GF-D8 (cell line): ENCODE measurements at places on chromosomes 1 and 21.

GRCh38 chr1:47924270-47925048, 72.7 kb downstream of the TRABD2B start:
- no peak for DNase-seq

GRCh38 chr1:45275054-45275453, 51.6 kb upstream of the HPDL start:
- DNase-seq: no peak

DNA sequence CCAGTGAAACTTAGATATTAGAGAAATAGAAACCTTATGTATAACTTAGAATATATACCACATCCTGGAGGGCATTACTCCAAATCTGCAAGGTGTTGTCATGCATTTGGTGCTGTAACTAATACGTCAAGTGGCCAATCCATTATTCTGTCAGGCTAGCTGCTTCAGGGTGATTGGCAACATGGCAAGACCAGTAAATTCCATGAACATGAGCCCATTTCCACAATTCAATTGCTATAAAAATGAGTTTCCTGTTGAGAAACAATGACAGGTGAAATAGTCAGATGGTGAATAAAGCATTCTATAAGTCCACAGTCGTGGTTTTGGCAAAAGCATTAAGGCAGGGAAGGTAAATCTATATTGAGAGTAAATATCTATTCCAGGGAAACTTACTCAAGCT, 566.0 kb downstream of the ADGRL2 start:
- no peak for DNase-seq

- DNase-seq: no peak
These were observed 201.7 kb downstream of the FGGY start for GRCh38 chr1:59498640-59499039.

DNA sequence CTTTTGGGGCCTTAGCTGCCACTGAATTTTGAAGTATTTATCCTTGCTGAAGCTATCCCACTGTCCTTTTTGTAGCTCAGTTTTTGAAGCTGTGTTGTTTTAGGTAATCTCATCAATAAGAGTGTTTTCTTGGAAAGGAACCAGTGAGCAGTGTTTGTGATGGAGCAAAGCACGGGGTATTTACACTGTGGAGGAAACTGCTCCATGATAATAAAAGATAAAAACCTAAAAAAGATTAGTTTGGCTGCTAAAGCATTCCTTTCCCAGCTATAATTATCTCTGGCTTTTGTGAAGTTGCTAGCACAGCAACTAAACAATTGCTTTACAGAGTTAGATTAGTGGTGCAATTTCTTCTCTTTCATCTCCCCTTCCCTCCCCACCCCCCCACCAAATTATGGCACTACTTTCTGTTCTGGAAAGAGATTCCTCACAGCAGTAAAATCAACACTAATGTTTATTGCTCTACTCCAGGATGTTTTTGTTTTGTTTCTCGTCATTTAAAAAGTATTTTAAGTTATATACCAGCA, 21.5 kb downstream of the SRRM1 start:
- no peak for DNase-seq

DNA sequence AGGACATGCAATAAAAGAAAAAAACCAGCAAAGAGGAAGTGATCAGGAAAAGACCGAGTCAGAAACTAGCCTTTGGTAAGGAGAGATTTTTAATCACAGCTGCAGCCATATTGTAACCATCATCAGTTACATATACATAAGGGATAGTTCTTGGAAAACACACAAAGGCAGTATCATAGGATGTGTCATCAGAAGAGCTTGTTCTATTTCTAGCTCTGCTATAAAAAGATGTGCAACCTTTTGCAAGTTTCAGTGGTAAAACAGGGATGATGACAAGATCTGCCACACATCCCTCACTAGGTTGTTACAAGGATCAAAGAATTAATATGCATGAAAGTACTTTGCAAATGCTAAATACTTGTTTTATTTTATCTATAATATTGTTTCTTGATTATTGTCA, 342.0 kb downstream of the VAV3 start:
- no peak for DNase-seq

DNA sequence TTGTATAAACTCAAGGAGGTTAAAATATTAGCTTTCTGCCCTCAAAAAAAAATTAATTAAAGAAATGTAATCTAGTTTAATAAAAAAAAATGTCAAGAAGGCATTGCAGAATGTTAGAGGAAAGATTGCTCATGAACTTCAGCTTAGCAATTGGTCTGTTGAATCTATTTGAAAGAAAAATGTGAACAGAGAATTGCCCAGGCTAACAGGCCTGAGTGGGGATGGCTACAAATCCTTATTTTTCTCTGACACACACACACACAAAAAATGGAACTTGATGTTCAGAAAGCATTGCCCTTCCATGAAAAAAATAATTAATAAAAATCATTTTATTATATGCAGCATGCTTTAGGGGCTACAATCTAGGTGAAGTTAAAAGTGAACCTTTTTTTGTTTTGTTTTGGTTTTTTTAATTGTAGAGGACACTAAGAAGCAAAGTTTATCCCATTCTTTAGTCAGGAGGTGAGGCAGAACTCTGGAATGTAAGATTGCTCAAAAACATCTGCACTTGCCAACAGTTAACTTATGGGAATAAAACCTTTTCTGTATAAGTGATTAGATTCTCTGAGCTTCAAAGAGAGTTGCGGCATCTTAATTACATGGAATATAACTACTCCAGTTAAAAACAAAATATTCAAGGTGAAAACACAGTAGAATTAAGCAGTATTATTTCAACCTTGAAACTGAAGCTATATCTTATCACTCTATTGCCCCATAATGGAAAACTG, 658.5 kb upstream of the ADGRL2 start:
- DNase-seq: no peak

DNA sequence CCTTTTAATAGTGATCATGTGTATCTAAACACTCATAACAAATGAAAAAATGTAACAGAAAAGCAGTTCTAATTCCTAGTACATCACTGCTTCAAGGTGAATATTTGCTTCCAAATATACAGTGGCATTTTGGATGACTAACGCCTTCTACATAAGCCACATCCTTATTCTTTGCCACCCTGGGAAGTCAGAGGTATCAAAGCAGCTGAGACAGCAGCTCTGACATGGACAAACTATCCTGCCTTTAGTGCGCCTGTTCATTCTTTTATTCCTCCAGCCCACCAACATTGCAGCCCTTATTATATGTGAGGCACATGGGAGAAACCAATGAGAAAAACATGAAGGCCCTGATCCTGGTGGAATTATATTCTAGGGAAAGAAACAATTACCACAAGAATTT, 183.0 kb downstream of the APP start:
- DNase-seq: no peak

DNA sequence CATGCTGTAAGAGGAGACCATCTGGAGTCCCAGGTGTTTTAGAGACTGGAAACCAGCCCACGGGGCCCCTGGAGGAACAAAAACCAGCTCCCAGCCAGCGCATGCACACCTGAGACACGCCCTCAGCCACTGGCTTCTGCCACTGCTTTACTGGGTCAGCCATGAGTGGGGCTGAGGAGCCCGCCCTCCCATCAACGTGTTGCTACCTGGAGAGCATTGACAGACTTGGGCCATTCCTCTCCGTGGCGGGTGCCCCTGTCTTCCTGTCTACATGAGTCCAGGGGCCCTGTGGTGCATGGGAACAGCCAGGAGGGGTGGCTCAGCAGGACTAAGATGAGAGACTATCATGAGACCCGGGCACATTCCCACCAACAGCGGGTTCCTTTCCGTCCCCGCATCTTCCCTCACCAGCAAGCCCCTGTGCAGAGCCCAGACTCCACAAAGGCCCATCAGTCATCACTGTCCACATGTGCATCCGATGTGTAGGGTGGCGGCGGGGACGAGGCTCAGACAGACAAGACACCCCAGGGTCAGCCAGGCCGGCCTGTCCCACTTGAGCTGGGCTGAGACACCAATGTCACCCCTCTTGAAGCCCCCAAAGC, 45.4 kb upstream of the POFUT2 start:
- DNase-seq: no peak

- DNase-seq: no peak
These were observed 1.1 kb downstream of the LUZP1 start for GRCh38 chr1:23167353-23168078.

DNA sequence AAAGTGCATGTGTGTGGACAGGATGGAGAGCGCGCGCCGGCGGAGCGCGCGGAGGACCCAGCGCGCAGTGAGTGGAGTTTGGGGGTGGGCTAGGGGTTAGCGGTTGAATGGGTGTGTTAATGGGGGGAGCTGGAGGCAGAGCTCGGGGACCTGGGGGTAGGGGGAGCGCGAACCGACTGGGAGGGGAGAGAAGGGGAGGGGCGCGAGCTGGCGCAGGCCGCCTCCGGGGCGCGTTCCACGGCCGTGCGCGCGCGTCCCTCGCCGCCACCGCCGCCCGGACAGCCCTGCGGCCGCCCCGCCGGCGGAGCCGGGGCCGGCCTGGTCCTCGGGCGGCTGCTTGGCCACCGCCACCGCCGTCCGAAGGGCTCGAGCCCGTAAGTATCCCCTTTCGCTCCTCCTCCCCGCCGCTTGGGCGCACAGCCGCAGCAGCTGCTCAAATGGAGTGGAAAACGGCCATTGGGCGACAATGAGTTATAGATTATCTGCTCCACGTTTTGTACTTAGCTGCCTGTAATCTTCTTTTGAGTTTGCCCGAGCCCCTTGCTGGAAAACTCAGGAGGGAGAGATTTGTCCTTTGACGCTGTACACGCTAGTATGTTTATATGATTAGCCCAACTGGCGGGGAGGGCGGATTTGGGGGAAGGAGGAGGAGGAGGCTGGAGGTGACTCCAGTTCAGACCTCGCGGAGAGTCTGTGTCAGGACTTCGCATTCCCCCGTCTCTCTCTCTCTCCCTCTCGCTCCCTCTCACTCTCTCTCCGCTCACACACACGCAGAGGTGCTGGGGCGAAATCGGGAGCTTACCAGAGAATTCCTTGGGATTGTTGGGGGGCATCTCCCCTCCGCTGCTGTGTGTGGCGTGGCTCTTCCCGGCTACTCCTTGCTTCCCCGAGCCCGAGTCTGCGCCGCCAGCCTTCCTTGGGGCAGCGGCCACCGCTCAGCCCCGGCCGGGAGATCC, at the start of gene ADGRL2:
Gene ADGRL2, plus strand, starts transcription at position 240 of the 956 bp plus-strand sequence. CDS start 36,051 bp downstream, outside the sequence.
- DNase-seq: no peak

DNA sequence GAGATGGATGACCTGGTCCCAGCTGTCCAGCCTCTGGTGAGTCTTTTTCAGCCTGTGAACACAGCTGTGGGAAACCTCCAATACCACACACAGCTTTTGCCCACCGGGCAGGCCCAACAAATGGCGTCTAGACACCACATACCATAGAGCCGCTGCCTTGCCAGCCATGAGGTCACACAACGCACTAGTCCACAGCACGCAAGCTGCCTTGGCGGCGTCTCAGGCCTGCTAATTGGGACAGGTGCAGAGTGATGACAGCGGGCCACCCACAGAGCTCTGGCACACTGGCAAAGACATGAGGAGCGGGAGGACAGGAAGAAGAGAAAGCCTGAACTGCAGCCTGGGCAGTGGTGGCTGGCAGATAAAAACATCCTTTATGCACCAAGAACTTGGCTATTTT, 125.5 kb downstream of the ADAMTS1 start:
- DNase-seq: no peak

- no peak for DNase-seq
These were observed 724.6 kb downstream of the USP25 start for GRCh38 chr21:16454399-16454798.

- DNase-seq: no peak
These were observed 105.8 kb downstream of the SMYD2 start for GRCh38 chr1:214386747-214387146.

DNA sequence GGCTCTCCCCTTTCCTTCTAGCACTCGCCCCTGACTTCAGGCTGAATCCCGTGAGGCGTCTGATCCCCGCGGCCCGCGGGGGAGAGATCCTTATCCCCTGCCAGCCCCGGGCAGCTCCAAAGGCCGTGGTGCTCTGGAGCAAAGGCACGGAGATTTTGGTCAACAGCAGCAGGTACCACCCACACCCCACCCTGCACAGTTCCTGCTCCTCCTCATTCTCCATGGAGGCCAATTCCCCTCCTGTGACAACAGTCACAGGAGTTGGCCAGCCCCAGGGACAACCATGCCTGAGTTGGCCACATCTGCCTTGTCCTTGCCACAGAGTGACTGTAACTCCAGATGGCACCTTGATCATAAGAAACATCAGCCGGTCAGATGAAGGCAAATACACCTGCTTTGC, 20.0 kb downstream of the TMEM81 start:
- no peak for DNase-seq

DNA sequence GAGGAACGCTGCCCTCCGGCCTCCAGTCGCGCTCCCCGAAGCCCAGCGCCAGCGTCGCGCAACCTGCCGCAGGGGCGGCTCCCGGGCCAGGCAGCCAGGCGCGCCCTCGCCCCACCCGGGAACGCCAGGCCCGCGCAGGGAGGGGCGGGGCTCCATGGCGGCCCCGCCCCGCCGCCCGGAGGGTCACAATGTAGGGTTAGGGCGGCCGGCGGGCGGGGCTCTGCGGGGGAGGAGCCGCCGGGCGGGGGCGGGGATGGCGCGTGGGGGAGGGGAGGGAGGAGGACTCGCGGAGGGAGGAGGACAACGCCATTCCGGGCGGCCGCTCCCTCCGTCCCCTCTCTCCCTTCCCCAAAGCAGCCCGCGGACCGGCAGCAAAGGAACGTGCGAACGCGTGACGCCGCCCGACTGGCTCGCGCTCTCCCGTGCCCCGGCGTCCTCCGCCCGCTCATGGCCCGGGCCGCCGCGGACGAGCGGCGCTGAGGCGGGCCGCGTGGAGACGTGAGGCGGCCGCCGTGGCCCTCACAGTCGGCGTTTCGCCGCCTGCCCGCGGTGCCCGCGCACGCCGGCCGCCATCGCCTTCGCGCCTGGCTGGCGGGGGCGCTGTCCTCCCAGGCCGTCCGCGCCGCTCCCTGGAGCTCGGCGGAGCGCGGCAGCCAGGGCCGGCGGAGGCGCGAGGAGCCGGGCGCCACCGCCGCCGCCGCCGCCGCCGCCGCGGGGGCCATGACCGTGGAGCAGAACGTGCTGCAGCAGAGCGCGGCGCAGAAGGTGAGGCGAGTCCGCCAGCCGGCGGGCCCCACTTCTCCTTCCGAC, at the start of gene USP25:
Gene USP25, plus strand, starts transcription at position 309 of the 810 bp plus-strand sequence. Its CDS starts 412 bp downstream, at position 721.
- peak; percentile 67 for DNase-seq

GRCh38 chr1:222732216-222733159, 4.5 kb upstream of the FAM177B start:
- no peak for DNase-seq

DNA sequence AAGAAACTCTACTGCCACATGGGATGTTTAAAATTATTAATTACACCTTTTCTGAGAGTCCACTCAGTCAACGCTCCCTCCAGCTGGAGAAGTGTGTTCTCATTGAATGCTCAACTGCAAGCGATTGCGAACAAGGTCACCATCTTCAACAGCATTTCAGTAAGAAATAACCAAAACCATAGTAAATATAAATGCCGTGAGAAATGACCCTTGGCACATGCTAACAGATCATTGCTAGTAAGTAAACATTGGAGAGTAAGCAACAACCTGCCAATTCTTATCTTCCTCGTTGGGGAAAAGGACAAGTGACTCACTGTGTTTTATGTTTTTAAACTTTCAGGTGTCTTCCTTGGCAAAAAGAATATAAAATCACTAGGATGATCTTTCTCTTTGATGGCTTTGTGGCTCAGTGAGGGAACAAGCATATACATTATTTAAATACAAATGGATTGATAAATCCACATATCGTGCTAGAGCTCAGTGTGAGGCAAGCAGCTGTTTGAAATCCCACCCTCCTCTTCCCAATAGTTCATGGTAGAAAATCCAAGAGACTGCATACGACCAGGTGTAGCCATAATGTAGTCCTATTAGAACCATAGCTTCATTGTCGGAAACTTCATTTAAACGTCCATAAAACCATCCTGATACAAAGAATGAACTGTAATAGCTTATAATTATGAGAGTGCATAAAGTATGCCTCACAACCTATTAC, 214.6 kb downstream of the GRIK1 start:
- no peak for DNase-seq
